Mesothelial cell of epicardium (in vitro differentiated cells): ENCODE measurements at places on chromosomes 13 and 19. TPM values are rescaled to one million over a fixed set of nuclear protein-coding genes. Genes with fewer than 3 reads are reported as not detected.

DNA sequence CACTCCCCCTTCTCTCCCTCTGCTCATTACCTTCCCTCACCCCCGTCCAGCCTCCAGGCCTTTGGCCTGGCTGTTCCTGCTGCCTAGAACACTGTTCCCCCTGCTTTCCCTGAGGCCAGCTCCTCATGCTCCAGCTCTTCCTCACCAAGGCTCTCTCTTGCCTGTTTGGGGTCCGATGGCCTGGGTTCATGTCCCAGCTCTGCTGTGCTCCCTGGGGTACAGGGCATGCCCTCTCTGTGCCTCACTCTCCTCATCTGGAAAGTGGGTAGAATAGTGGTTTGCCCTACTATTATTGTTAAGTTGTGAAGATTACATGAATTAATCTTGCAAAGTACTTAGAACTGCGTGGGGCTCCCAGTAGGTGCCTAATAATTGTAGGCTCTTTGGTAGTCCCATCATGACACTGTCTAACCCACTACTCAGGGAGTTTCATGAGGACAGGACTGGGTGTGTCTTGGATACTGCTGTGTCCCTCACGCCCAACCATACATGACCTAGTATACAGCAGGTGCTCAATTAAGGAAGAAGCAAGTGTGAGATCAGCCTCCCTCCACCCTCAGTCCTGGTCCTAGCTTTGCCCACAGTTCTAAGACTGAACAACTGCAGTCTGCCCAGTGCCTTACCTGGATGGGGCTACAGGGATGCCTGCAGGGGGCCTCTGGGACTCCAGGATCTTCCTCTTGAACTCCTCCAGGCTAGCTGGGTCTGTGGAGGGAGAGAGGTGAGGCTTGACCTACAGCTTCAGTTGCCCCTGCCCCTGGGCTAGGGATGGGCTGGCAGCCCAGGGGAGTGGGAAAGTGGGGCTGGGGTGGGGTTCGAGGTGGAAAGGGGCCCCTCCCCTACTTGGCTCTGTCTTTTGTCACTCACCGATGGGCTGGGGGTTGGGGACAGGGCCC is 17.0 kb downstream of the PLVAP start:
- no peak overlapping the region for H3K27ac ChIP-seq
- DNase-seq, result no peak
- H3K27me3 ChIP-seq, result peaks cover 4% of the 10 kb centered on the region
- no peak overlapping the region for H3K4me3 ChIP-seq
- H3K4me1 ChIP-seq, result no peaks in the 10 kb centered on the region

- DNase-seq, result no peak
- H3K27me3 ChIP-seq, result peaks cover 20% of the 10 kb centered on the region
- H3K4me1 ChIP-seq, result peaks cover 15% of the 10 kb centered on the region
- no peak overlapping the region for H3K27ac ChIP-seq
- H3K4me3 ChIP-seq, result no peak overlapping the region
These were observed 3.1 kb upstream of the SHISA2 start for GRCh38 chr13:26054896-26055295.

DNA sequence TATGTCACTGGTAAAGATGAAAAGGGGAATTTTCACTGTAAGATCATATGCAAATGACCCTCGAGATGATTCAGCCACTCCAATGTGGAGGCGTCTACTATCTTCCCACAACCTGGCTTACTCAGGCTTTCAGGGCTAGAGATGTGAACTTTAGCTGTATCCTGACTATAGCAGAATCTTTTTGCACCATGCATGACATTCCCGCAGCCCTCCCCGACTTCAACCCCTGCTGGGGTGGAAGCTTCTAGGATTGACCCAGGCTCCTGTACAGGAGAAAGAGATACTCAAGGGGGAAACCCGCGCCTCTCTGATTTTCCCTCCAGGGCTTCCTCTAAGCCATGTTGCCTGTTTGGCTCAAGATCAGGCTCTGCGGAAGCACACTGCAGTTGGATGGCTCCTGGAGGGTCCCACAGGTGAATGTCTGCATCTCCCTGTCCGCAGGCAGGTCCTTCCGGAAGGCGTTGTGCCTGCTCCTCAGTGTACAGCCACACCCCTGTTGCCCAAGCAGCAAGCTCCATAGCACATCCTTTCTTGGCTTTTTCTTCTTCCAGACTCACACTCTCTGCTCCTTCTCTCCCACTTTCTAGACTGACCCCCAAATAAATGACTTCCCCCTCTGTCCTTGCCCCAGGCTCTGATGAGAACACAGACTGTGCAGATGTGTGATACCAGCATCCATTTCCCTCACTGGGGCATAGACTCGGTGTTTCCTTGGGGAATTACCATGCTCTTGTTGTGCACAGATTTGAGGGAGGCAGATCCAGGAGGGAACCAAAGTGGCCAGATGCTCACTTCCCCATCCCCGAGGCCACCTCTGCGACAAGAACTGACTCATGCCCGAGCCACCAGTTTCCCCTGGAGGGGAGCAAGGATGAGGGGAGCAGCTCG is 29.1 kb upstream of the POP4 start:
- no peak overlapping the region for H3K27ac ChIP-seq
- H3K4me3 ChIP-seq, result no peak overlapping the region
- H3K4me1 ChIP-seq, result peaks cover 1% of the 10 kb centered on the region
- H3K27me3 ChIP-seq, result peaks cover 94% of the 10 kb centered on the region

DNA sequence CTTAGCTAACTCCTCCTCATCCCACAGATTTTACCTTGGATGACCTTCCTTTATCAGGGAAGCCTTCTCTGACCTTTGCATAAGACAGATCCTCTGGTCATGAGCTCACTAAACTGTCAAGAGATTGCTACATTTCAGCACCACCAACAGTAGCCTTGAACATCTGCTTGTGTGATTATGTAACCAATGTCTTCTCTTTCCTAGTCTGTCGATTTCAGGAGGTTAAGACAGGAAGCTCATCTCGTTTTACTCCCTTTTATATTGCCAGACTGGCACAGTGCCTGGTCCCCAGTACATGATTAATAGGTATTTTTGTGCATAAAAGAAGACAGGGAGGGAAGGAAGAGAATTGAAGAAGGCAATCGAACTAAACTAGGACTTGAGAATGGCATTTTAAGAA is 1697.7 kb downstream of the EFNB2 start:
- no peak overlapping the region for H3K4me3 ChIP-seq
- H3K4me1 ChIP-seq, result peaks cover 10% of the 10 kb centered on the region
- DNase-seq, result no peak
- H3K36me3 ChIP-seq, result no peaks in the 10 kb centered on the region
- no peak overlapping the region for H3K27ac ChIP-seq
- H3K27me3 ChIP-seq, result no peaks in the 10 kb centered on the region

GRCh38 chr19:11375143-11375948 is 880 bp downstream of the SWSAP1 start:
- H3K27me3 ChIP-seq, result no peaks in the 10 kb centered on the region
- peaks cover 4% of the 10 kb centered on the region for H3K36me3 ChIP-seq
- no peak overlapping the region for H3K4me3 ChIP-seq
- H3K27ac ChIP-seq, result no peak overlapping the region
- peaks cover 3% of the 10 kb centered on the region for H3K4me1 ChIP-seq

GRCh38 chr19:42207767-42208271 is 9.7 kb downstream of the DEDD2 start:
- no peak for DNase-seq
- H3K4me3 ChIP-seq, result no peak overlapping the region
- no peaks in the 10 kb centered on the region for H3K4me1 ChIP-seq
- H3K36me3 ChIP-seq, result peaks cover 31% of the 10 kb centered on the region
- no peak overlapping the region for H3K27ac ChIP-seq

GRCh38 chr19:31073485-31074198 is 275.6 kb downstream of the TSHZ3 start:
- peaks cover 24% of the 10 kb centered on the region for H3K27me3 ChIP-seq
- no peaks in the 10 kb centered on the region for H3K36me3 ChIP-seq
- no peak overlapping the region for H3K4me3 ChIP-seq
- peaks cover 47% of the 10 kb centered on the region for H3K4me1 ChIP-seq
- H3K27ac ChIP-seq, result peak overlapping the region; percentile 26

DNA sequence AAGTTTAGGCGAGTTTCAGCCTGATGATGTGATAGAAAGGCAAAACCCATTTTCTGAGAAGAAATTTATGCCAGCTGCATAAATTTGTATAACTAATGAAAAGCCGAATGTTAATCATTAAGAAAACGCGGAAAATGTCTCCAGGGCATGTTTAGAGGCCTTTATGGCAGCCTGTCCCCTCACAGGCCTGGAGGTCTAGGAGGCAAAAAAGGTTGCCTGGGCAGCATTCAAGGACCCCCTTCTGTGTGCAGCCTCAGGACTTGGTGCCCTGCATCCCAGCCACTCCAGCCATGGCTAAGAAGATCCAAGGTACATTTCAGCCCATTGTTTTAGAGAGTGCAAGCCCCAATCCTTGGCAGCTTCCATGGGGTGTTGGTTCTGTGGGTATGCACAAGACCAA is 614.2 kb downstream of the SLITRK5 start:
- no peaks in the 10 kb centered on the region for H3K27me3 ChIP-seq
- H3K36me3 ChIP-seq, result no peaks in the 10 kb centered on the region
- H3K4me3 ChIP-seq, result no peak overlapping the region
- no peak overlapping the region for H3K27ac ChIP-seq
- no peak for DNase-seq

GRCh38 chr13:106230450-106230849 is 305.0 kb downstream of the EFNB2 start:
- no peaks in the 10 kb centered on the region for H3K27me3 ChIP-seq
- no peak overlapping the region for H3K4me3 ChIP-seq
- H3K4me1 ChIP-seq, result no peaks in the 10 kb centered on the region
- H3K36me3 ChIP-seq, result peaks cover 6% of the 10 kb centered on the region
- H3K27ac ChIP-seq, result no peak overlapping the region

DNA sequence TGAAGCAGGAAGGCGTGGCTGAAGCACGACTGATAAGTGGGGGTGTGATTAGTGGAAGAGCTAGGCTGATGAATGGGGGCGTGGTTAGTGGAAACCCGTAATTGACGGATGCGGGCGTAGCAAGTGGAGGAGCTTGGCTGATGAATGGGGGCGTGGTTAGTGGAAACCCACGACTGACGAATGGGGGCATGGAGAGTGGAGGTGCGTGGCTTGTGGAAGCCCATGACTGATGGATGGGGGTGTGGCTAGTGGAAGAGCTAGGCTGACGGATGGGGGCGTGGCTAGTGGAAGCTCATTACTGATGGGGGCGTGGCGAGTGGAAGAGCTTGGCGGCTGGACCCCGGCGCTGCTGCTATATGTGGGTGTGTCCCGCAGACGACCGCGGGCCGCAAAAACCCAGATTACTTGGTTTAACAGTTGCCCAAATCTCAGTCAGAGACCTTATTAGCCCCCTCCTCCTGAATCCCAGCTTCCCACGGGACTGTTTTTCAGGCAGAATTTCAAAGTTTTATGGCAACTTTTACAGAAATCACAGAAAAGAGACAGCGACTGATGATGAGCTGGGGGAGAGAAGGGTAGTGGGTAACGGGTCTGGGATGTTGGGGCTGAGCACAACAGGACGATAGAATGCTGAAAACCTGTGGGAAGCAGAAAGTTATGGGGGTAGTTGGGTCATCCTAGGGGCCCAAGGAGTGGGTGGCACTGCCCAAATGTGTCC is 9.0 kb upstream of the MEIS3 start:
- no peak overlapping the region for H3K27ac ChIP-seq
- H3K4me3 ChIP-seq, result no peak overlapping the region
- H3K27me3 ChIP-seq, result peaks cover 29% of the 10 kb centered on the region
- peaks cover 13% of the 10 kb centered on the region for H3K4me1 ChIP-seq

DNA sequence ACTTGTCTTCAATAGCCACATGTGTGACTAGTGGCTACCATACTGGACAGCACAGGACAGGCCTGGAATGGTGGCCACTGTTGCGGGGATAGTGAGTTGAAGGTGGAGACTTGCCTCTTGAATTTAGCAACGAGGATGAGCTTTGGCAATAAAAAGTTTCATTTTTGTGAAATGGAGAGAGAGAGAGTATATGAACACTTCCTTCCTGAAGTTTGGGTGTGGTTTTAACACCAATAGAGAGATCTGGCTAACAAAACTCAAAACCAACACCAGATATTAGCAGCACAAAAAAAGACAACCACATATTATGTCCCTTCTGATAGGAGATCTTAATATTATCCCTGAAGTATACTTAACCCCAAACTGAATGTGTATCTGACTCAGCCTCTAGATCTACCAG is 6.3 kb upstream of the LRFN3 start:
- no peaks in the 10 kb centered on the region for H3K36me3 ChIP-seq
- H3K27ac ChIP-seq, result no peak overlapping the region
- H3K4me3 ChIP-seq, result no peak overlapping the region
- peaks cover 12% of the 10 kb centered on the region for H3K27me3 ChIP-seq

DNA sequence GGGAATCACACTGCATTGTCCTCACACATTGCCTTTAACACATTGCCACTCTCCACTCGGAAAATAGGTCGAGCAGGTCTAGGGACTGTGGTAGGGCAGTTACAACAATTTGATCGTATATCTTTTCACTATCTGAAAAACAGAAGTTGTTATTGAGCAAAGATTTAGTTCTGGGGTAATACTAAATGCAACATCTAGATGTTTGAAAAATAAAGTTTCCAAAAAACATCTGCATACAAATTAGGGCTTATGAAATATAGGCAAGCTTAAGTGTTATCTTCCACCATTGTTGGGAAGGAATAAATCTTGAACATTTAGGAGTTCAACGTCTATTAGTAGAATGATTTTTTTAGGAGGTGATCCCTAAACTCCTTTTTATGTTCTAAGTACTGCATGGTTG is 768 bp upstream of the HS6ST3 start:
- no peak overlapping the region for H3K27ac ChIP-seq
- H3K27me3 ChIP-seq, result peaks cover 64% of the 10 kb centered on the region
- no peak for DNase-seq
- peak overlapping the region; percentile 69 for H3K4me3 ChIP-seq

GRCh38 chr19:9586764-9587163 is 2.5 kb upstream of the ZNF121 start:
- H3K27ac ChIP-seq, result no peak overlapping the region
- no peak overlapping the region for H3K4me3 ChIP-seq
- peak; percentile 70 for DNase-seq
- H3K27me3 ChIP-seq, result peaks cover 26% of the 10 kb centered on the region
- H3K36me3 ChIP-seq, result peaks cover 6% of the 10 kb centered on the region
- peaks cover 5% of the 10 kb centered on the region for H3K4me1 ChIP-seq

DNA sequence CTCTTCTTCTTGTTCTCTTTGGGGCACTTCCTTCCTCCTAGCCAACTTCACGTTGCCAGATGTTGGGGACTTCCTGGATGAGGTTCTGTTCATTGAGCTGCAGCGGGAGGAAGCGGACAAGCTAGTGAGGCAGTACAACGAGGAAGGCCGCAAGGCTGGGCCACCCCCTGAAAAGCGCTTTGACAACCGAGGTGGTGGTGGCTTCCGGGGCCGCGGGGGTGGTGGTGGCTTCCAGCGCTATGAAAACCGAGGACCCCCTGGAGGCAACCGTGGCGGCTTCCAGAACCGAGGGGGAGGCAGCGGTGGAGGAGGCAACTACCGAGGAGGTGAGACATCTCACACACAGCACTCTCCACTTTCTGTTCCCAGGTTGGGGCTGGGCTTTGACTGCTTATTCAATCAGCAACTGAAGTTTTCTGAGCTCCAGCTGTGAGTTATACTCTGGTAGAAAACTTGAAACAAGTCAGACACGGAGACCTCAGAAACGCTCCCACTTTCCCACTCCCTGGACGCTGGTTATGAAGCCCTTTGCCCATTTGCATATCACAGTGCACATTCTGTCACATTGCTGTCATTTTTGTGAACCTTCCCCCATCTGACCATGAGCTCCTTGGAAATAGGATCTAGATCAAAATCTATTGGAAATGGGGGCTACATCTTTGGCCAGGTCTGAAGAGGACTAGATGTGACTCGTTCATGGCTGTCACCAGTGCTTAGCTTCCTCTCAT is 7.2 kb upstream of the CCDC97 start:
- peaks cover 39% of the 10 kb centered on the region for H3K36me3 ChIP-seq
- no peaks in the 10 kb centered on the region for H3K4me1 ChIP-seq
- no peaks in the 10 kb centered on the region for H3K27me3 ChIP-seq
- H3K4me3 ChIP-seq, result no peak overlapping the region

IRGC gene
- not detected in 3 replicates for total RNA-seq

CEACAM8 gene
- not detected in 3 replicates for total RNA-seq

SGCG gene
- total RNA-seq, result 12.1 to 12.9 TPM (median 12.1 TPM) in 3 replicates

ELSPBP1 gene
- 1.0 TPM in 1 of 3 replicates, not detected in the others for total RNA-seq

RFX2 gene
- total RNA-seq, result 6.5 to 8.4 TPM (median 7.3 TPM) in 3 replicates

GPC6 gene
- total RNA-seq, result 106 to 112 TPM (median 110 TPM) in 3 replicates

CNFN gene
- 1.5 to 2.1 TPM (median 1.9 TPM) in 3 replicates for total RNA-seq

FUT3 gene
- 0.49 to 1.1 TPM (median 0.90 TPM) in 3 replicates for total RNA-seq

TEAD2 gene
- total RNA-seq, result 168 to 170 TPM (median 169 TPM) in 3 replicates

HIPK4 gene
- 0.20 to 0.32 TPM (median 0.31 TPM) in 3 replicates for total RNA-seq
